Subcutaneous preadipocyte (primary cell): ENCODE measurements at places on chromosomes 7 and 10. TPM values are rescaled to one million over a fixed set of nuclear protein-coding genes. Genes with fewer than 3 reads are reported as not detected.

Gene AKR1C4
- total RNA-seq: not detected in 2 replicates

Gene NACAD
- 0.73 and 0.78 TPM in 2 replicates for total RNA-seq

Gene TUBB8
- total RNA-seq: not detected in 2 replicates

Gene SP8
- total RNA-seq: not detected in 2 replicates
